ENCODE measurements at places on chromosomes 6 and 20.
A peak's percentile ranks its signal among the peaks of the same experiment; 100 is the strongest.

DNA sequence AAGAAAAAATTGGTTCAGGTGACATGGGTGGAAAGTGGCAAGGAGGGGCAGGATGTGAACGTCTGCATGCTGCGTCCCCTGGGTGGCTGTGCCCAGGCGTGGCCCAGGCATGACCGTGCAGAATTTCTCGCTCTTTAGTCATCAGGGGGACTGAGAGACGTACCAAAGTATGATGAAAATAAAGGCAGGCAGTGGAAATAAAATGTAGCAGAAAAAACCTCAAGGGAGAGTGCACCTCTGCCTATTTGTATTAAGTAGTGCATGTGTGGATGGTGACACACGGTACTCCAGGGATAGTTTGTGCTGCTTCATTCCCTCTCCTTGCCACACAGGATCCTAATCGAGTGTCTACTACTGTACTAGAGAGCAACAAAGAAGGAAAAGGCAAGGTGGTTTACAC, 81.1 kb downstream of the ATP9A start:
- peak; percentile 64 for DNase-seq

GRCh38 chr6:139955366-139956155, 581.1 kb upstream of the CITED2 start:
- DNase-seq: no peak

- no peak for DNase-seq
Observed at GRCh38 chr6:134309983-134310605, 7.8 kb downstream of the SGK1 start.

DNA sequence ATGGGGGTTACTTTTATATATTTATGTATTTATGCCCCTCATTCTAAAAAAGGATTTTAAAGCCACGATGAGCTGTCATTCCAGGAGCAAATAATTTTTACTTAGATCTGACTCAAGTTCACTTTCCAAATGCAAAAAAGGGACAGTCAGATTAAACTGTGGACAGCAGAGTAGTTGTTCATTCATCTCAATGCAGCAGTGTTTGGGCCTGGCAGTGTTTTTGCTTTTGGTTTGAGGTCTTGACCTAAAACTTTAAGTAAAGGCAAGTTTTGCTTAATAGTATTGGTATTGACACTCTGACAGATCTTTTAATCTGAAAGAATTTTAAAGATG, 13.9 kb downstream of the JARID2 start:
- no peak for DNase-seq

- DNase-seq: no peak
Observed at GRCh38 chr6:73085443-73085871, 139.8 kb downstream of the KHDC1L start.

GRCh38 chr6:95081231-95081630, 496.1 kb upstream of the MANEA start:
- no peak for DNase-seq

- DNase-seq: no peak
Observed at GRCh38 chr6:165697171-165697570, 34.1 kb upstream of the PDE10A start.

GRCh38 chr6:112431803-112432202, 84.7 kb downstream of the RFPL4B start:
- no peak for DNase-seq

- no peak for DNase-seq
Observed at GRCh38 chr6:166494757-166495486, 91.6 kb downstream of the RAMACL start.

DNA sequence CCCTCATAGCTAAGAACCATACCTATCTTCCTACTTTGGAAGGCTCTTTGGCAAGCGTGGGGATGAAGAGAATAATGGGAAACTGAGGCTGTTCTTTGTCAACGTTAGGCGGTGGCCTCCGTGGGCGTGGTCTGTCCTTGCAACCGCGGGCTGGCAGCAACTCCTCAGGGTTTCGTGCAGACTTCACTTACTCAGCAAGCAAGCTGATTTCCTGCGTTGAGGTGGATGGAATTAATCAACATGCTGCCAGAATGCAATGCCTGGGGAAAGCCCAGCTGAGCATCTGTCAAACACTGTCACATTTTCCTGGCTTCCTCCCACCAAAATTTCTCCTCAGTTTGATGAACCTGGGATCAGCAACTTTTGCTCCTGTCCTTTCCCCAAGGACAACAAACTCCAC, 9.2 kb upstream of the IL17F start:
- DNase-seq: peak; percentile 29

DNA sequence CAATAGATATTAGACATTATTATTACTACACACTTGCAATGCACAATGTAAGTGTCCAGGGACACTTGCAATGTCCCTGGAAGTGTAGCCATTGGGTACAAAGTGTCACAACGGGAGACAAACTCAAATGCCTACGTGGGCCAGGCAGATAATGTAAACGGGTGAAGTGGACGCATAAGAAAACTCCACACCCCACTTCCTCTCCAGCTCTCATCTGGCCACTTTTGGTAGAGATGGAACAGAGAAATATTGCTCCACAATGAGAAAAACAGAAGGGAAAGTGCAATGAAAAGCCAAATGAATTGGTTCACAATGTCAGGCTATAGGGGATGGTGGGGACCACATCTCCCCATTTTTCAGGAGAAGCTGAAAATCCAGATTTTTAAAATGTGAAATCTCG, 9.4 kb downstream of the SULF2 start:
- no peak for DNase-seq

- DNase-seq: peak; percentile 59
Observed at GRCh38 chr6:132820629-132821381, 6.4 kb downstream of the RPS12 start.

- DNase-seq: no peak
Observed at GRCh38 chr20:44212792-44213191, 2.2 kb upstream of the OSER1 start.

- DNase-seq: no peak
Observed at GRCh38 chr6:47098570-47098993, 56.5 kb upstream of the ADGRF1 start.

DNA sequence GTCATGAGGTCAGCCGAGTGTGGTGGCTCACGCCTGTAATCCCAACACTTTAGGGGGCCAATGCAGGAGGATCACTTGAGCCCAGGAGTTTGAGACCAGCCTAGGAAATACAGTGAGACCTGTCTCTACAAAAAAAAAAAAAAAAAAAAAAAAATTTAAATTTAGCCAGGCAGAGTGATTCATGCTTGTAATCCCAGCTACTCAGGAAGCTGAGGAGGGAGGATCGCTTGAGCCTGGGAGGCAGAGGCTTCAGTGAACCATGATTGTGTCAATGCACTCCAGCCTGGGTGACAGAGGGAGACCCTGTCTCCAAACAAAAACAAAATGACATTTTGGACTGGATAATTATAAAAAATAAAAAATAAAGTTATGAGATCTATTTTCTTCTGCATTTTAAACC, 56.2 kb downstream of the ADGRF1 start:
- no peak for DNase-seq

GRCh38 chr6:50899306-50899870, 80.7 kb downstream of the TFAP2B start:
- DNase-seq: no peak
